ENCODE measurements at places on chromosomes 3 and 15. TPM values are rescaled to one million over a fixed set of nuclear protein-coding genes. Genes with fewer than 3 reads are reported as not detected.

DNA sequence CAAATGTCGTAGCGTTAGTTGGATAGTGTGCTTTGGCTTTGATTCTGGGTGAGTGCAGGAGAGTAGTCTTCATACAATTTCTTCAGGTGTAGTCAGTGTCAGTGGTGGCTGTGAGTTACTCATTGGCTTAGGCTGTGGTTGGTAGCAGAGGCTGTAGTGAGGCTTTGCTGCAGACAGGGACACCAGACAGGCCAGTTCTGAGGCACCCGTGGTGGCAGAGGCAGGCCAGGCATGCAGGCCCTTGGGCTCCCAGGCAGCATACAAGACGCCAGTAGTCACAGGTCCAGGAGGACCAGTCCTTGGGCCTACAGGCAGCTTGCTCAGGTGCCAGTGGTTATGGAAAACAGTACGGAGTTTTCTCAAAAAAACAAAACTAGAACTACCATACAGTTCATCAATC lies 61.3 kb downstream of the DMXL2 start:
- no peak for DNase-seq
- H3K27ac ChIP-seq = no peak overlapping the region
- H3K4me1 ChIP-seq = no peaks in the 10 kb centered on the region
- H3K36me3 ChIP-seq = no peaks in the 10 kb centered on the region

GRCh38 chr3:44424758-44425157 lies 52.7 kb downstream of the ZNF445 start:
- no peaks in the 10 kb centered on the region for H3K36me3 ChIP-seq
- H3K27ac ChIP-seq = no peak overlapping the region
- no peak overlapping the region for H3K4me3 ChIP-seq
- no peaks in the 10 kb centered on the region for H3K4me1 ChIP-seq

- peaks cover 5% of the 10 kb centered on the region for H3K4me1 ChIP-seq
- H3K27me3 ChIP-seq = no peaks in the 10 kb centered on the region
- DNase-seq = peak; percentile 73
- H3K4me3 ChIP-seq = no peak overlapping the region
- H3K27ac ChIP-seq = peak overlapping the region; percentile 20
- peaks cover 62% of the 10 kb centered on the region for H3K36me3 ChIP-seq
Measured at GRCh38 chr15:48433226-48433886, 102.1 kb downstream of the DUT start.

DNA sequence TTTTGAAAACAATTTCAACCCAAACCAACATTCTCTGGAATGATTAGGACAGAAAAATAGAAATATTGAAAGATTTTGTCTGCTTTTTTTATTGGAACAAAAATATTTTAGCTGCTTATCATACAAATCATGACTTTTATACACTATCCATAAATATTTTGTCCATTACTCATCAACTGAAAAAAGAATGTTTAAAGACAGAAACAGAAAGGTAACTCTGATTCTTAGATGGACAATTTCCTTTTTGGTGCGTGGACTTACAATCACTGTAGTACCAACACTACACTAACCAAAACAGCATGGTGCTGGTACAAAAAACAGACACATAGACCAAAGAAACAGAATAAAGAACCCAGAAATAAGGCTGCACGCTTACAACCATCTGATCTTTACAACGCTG lies 582.8 kb upstream of the CCDC54 start:
- no peak overlapping the region for H3K4me3 ChIP-seq
- H3K27me3 ChIP-seq = no peaks in the 10 kb centered on the region
- H3K4me1 ChIP-seq = no peaks in the 10 kb centered on the region
- DNase-seq = peak; percentile 8
- no peak overlapping the region for H3K27ac ChIP-seq

Gene ETFA
- total RNA-seq = 159 TPM

DNA sequence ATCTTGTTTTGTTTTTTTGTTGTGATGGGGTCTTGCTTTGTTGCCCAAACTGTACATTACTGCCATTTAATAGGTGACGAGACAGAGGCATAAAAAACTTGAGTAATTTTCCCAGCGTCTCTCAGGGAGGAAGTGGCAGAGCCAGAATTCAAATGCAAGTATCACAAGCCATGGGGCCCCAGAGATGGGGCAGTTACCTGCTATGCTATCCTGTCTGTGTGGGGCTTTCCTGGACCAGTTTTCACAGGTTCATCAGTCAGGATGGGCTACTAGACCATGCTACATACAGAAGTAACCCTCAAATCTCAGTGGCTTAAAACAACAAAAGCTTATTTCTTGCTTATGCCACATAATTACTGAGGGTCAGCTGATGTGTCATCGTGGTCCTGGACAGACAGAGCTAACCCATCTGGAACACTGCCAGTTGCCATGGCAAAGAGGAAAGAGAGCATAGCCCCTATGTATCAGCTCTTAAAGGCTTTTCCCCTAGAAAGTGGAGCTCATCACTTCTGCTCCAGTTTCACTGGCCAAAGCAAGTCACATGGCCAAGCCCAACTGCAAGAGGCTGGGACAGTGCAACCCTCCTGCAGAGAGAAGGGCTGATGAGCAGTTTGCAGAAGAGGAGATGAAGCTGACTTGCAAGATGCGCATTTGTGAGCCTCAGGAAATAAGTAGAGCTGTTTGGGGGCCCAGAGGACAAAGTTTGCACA lies 31.7 kb upstream of the SYNM start:
- no peaks in the 10 kb centered on the region for H3K36me3 ChIP-seq
- no peaks in the 10 kb centered on the region for H3K27me3 ChIP-seq
- H3K4me1 ChIP-seq = no peaks in the 10 kb centered on the region

Gene TMEM212
- total RNA-seq = not detected

Gene CDHR4
- total RNA-seq = not detected

GRCh38 chr3:141360888-141361598 lies 7.3 kb upstream of the ZBTB38 start:
- H3K4me1 ChIP-seq = peaks cover 7% of the 10 kb centered on the region
- peak overlapping the region; percentile 85 for H3K27ac ChIP-seq
- H3K4me3 ChIP-seq = peak overlapping the region; percentile 15

DNA sequence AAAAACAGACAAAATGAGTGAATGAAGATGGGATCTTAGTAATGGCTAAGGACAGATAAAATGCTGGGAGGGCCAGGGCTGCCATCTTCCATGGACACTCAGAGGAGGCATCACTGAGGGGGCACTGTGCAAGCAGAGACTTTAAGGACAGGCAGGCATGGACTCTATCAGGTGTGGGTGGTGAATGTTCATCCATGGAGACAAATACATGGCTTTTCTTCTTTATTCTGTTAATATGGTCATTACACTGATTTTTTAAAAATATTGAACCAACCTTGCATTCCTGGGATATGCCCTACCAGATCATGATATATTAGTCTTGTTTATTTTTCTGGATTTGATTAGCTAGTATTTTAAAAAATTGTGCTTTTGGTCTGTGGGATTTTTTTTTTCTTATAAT lies 12.2 kb downstream of the NUP210 start:
- DNase-seq = no peak
- H3K4me1 ChIP-seq = no peaks in the 10 kb centered on the region
- H3K27me3 ChIP-seq = 0 out of 2 replicates have a peak, but pooled peaks cover 2% of the 10 kb centered on the region
- no peaks in the 10 kb centered on the region for H3K36me3 ChIP-seq
- H3K4me3 ChIP-seq = no peak overlapping the region

Gene PLA2G4E
- not detected for total RNA-seq

- no peak overlapping the region for H3K4me3 ChIP-seq
- DNase-seq = no peak
- H3K27ac ChIP-seq = no peak overlapping the region
- peaks cover 6% of the 10 kb centered on the region for H3K4me1 ChIP-seq
Measured at GRCh38 chr3:29279286-29279685, 1.6 kb upstream of the RBMS3 start.

Gene ONECUT1
- total RNA-seq = not detected

Gene OR4F6
- total RNA-seq = not detected

Gene TM2D3
- 30.6 TPM for total RNA-seq

DNA sequence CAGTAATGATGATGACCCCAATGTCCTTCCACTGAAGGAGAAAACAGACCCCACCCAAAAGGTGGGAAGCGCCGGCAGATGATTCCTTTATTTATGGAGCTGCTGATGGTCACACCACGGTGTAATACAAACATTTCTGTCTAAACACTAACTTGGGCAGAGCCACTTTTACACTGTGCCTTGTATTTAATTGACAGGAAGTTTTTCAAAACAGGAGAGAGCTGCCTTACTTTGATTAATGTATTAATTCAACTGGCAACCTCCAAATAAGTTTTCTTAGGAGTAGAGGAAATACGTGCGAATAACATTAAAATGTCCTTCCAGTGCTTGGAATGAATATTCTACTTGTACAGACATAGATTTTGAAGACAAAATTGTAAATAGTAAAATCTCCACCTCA lies 70.4 kb downstream of the WWTR1 start:
- H3K36me3 ChIP-seq = peaks cover 2% of the 10 kb centered on the region
- H3K4me3 ChIP-seq = no peak overlapping the region
- H3K27me3 ChIP-seq = no peaks in the 10 kb centered on the region
- H3K27ac ChIP-seq = no peak overlapping the region
- DNase-seq = no peak

Gene COMMD4
- total RNA-seq = 91.2 TPM

DNA sequence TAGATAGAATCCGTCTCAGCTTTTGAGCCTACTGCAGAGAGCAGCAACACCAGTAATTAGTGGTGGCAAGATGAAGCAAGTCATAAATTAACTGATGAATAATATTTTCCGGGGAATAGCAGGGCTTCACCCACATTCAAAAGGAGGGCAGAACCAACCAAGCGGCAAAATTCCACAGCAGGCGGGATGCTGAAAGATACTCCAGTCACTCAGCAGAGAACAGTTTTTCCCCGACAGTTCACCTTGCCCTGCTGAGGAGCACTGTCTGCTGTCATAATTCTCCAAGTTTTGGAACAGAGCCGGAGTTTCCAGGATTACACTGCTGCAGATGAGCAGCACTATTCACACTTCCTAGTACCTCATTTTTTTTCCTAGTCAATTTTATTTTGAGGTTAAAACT lies 274.7 kb downstream of the CD47 start:
- H3K4me3 ChIP-seq = no peak overlapping the region
- H3K27ac ChIP-seq = no peak overlapping the region
- peaks cover 9% of the 10 kb centered on the region for H3K4me1 ChIP-seq

DNA sequence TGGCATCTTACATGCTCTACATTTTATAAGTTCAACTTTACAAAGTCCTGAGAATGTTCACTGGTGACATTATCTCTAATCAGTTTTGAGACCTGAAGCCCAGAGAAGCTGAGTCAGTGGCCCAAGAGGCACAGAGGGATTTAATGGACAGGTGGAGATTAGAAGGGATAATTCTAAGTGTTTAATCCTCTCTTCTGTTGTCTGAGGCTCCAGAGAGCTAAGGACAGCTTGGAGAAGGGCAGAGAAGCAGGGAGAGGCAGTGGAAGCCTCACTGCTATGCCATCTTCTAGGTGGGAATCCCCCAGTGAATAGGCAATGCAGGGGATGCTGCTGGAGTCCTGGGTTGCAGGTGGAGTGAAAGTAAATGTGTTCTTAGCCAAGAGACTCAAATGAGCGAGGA lies 369.4 kb upstream of the SLCO3A1 start:
- no peak overlapping the region for H3K27ac ChIP-seq
- no peaks in the 10 kb centered on the region for H3K27me3 ChIP-seq
- no peaks in the 10 kb centered on the region for H3K36me3 ChIP-seq
- no peak overlapping the region for H3K4me3 ChIP-seq
- H3K4me1 ChIP-seq = no peaks in the 10 kb centered on the region

DNA sequence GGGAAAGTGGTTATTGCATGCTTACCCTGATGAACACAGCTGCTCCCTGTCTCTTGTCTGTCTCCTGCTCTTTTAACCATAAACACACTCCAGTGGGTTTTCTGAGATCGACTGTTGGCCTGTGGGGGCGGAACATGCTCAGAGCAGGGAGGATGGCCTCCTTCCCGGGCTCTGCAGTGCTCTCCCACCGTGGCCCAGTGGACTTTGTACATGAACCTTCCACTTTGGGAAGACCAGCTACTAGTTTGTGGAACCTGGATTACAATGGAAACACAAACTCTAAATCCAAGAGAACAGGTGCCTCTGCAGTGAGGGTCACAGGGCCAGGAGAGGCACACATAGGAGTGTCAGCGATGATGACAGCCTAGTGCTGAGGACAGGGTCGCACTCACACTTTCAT lies 56.5 kb downstream of the KLF13 start:
- H3K4me1 ChIP-seq = peaks cover 6% of the 10 kb centered on the region
- peaks cover 13% of the 10 kb centered on the region for H3K36me3 ChIP-seq
- no peak for DNase-seq
- no peak overlapping the region for H3K27ac ChIP-seq

Gene TMEM207
- total RNA-seq = not detected

Gene WDR93
- not detected for total RNA-seq

DNA sequence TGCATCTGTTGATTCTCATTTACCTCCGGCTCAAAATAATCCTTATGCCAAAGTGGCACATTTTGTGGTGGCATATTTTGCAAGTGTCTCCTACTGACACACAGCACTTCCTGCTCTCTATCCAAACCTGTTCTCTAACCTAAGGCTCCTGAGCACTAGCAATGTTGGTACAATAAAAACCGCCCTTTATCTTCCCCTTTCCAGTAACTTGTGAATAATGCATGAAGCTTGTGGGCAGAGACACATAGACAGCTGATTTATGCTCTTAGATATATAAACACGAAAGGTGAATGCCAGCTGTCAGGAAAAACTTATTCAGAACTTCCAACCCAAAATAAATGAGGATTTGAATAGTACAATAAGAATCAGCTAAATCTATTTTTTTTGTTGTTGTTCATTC lies 34.6 kb upstream of the ARPIN start:
- no peak for DNase-seq
- no peaks in the 10 kb centered on the region for H3K4me1 ChIP-seq
- no peak overlapping the region for H3K27ac ChIP-seq
- no peak overlapping the region for H3K4me3 ChIP-seq
- H3K36me3 ChIP-seq = no peaks in the 10 kb centered on the region

Gene COL7A1
- total RNA-seq = 3.1 TPM

DNA sequence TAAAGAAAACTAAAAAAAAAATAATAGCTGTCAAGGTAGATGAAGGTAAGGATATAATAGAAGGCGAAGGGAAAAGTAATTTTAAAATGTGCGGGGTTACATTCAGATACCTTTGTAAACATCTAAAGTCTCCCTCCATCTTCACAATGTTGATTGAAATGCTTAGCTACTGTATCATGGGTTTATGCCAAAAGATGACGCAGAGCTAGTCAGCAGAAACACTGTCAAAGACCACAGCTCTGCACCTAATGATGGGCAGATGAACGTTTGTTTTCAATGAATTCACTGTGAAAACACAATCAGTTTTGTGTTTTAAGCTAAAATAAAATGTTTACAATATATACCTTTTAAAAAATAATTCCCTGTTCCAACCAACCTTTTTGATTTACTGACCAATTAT lies 61.2 kb downstream of the RFTN1 start:
- peaks cover 18% of the 10 kb centered on the region for H3K4me1 ChIP-seq
- no peak overlapping the region for H3K4me3 ChIP-seq
- peaks cover 5% of the 10 kb centered on the region for H3K36me3 ChIP-seq
- H3K27me3 ChIP-seq = no peaks in the 10 kb centered on the region

Gene GOLGA6L2
- total RNA-seq = not detected

Gene CLPX
- total RNA-seq = 25.8 TPM

Gene FAM227B
- 1.8 TPM for total RNA-seq

All from IMR-90 (cell line).